ENCODE measurements at places on chromosomes 1 and 21. TPM values are rescaled to one million over a fixed set of nuclear protein-coding genes. Genes with fewer than 3 reads are reported as not detected.

Gene PGLYRP4
- total RNA-seq, result not detected

DNA sequence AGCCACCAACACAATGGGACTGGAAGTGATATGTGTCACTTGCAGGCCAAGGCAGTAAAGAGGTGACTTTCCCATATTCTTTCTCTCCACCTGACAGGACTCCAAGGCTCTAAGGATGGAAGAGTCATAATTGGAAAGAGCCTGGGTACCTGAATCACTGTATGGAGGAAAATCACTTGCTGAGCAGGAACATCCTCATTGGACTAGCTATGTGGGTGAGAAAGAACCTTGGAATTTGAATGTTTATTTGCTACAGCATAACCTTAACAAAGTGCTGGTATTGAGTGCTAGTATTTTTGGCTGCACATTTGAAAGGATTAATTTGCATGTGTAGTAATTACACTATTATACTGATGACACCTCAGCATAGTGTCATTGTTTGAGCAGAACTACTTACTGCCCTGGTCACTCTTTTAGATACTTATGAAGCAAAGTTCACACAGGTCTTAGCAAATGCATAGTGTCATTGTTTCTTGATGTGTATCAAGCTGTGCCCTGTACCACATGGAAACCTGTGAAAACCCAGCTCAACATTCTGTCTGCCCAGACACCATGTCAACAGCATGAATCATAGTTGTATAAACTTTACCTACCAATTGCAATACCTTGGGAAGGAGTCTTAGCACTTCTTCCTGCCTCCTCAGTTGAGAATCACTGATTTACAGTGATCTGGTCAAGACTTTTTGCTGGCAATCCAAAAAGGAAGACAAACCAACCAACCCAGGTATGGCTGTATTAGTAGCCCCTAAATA is 5.1 kb upstream of the S100A10 start:
- DNase-seq, result no peak

GRCh38 chr1:172107316-172107975 is 266.1 kb downstream of the DNM3 start:
- no peak for DNase-seq

GRCh38 chr1:26283279-26283853 is 3.5 kb downstream of the SH3BGRL3 start:
- no peak for DNase-seq

All from H1 (cell line).